NK-92 treated with Interleukin-12 subunit alpha and Interleukin-12 subunit beta, amount 100 ng/mL, for 24 hours (cell line): ENCODE measurements at places on chromosomes 7 and 10.

DNA sequence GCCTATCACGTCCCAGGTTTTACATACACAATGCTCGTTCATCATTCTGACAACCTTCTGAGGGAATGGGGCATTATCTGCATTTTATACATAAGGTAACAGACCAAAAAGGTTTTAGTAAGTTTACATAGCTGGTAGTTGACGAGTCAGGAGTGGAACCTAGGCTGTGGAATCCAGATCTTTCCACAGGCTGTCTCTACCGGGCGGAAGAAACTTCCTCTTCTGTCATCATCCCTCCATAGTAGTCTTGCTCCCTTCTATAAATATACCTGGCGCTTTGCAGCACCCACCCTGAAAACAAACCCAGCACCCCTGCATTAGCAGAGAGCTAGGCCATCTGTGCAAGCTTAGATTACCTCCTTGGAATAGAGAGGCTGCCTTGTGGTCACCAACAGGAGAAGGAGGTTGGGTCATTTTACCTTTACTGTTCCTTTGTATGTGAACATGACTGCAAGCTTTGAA, 1.3 kb downstream of the TSPAN13 start:
- DNase-seq, result no peak

GRCh38 chr7:122442929-122443328, 138.4 kb upstream of the FEZF1 start:
- DNase-seq, result no peak

DNA sequence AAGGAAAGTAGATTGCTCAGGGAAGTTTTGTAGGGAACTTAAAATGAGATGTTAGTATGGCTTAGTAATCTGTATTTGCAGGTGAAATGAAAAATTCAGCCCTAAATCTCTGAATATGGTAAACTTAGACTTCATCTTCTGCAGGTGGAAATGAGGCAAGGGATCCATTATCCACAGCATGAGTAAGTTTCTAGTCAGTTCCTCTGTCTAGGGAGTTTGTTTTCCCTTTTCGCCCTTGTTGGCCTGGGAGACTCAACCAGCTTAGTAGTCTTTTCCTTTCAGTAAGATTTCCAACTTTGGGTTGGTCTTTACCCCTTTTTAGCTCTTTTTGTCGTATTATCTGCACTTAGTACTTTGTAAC, 65.6 kb downstream of the ZEB1 start:
- DNase-seq, result no peak

- DNase-seq, result no peak
Observed at GRCh38 chr10:38741226-38741625, 647.1 kb downstream of the ZNF37A start.

DNA sequence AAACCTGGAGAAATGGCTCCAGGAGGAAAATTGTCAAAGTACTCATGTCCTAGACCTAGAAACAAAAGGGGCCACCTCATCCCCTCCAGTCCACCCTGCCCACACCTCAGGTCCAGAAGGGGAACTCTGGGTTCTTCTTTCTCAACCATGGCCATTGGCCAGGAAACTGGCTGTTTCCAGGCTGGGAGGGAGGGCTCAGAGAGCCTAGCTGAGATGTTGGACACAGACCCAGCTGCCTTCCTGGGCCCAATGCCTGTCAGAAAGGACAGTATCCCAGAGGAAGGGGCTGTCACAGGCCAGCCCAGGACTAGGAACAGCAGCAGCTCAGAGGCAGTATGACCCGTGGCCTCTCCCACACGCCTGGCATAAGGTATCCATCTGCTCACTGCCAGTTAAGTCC, 9.6 kb downstream of the GRID1 start:
- no peak for DNase-seq

DNA sequence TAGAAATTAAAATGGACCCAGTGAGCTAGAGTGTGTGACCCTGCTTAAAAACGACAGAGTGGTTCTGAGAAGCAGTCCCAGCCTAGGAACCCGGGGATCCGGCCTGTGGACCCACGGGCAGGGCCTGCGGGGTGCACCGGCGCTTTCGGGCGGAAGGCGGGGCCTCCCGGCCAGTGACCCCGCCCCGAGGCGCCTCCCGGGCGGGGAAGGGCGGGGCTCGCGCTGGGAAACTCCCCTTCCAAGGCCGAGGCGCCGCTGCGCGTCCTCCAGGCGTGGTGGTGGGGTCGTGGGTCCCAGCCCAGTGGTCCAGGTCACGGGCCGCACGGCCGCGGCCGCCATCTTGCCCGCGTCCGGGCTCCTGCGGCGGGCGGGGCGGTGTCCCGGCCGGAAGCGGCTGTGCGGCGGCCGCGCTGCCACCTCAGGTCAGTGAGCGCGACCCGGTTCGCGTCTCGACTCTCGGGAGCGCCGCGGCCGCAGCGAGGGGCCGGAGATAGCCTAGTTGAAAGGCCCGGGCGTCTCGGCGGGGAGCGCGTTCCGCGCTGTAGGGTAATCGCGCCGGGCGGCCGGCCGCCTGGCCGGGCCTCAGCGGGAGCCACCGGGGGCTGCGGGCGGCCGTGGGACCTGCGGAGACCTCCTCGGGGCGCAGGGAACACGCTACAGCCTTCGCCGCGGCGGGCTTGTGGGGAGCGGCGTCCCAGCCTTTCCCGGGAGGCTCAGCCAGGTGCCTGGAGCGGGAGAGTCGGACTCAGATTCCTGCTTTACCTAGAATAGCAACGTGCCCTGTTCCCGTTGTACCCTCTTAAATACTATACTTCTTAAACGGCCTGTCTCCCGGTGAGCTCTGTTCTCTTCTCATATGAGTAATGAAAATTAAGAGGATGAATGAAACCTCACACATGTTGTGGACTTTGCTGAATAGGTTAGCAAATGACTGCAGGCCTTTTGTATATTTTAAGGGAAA, at the start of gene MIOS:
Gene MIOS, plus strand, starts transcription at position 234 of the 961 bp plus-strand sequence. CDS start 5,592 bp downstream, outside the sequence.
- DNase-seq, result peak; percentile 67

- DNase-seq, result no peak
Observed at GRCh38 chr10:1358860-1359625, 302.9 kb downstream of the WDR37 start.
